SHP77 (cell line): ENCODE measurements at places on chromosomes 6 and 20.

GRCh38 chr20:61436667-61437279, 184.7 kb downstream of the CDH4 start:
- DNase-seq, result no peak

GRCh38 chr20:4014031-4014474, 1.3 kb downstream of the RNF24 start:
- peak; percentile 65 for DNase-seq

- no peak for DNase-seq
These were observed 234.8 kb upstream of the QKI start for GRCh38 chr6:163179721-163180120.

GRCh38 chr20:63708301-63709148, 686 bp downstream of the ZGPAT start:
- DNase-seq, result no peak

GRCh38 chr20:33561692-33562601, 72.1 kb downstream of the CBFA2T2 start:
- peak; percentile 98 for DNase-seq

- no peak for DNase-seq
These were observed 336.5 kb downstream of the KIF16B start for GRCh38 chr20:16236589-16237241.
